ENCODE measurements at places on chromosomes 5 and 9. TPM values are rescaled to one million over a fixed set of nuclear protein-coding genes. Genes with fewer than 3 reads are reported as not detected.

- DNase-seq, result no peak
Observed at GRCh38 chr5:34585601-34586104, 70.5 kb upstream of the RAI14 start.

- DNase-seq, result no peak
Observed at GRCh38 chr9:124264823-124265233, 7.1 kb downstream of the NEK6 start.

DNA sequence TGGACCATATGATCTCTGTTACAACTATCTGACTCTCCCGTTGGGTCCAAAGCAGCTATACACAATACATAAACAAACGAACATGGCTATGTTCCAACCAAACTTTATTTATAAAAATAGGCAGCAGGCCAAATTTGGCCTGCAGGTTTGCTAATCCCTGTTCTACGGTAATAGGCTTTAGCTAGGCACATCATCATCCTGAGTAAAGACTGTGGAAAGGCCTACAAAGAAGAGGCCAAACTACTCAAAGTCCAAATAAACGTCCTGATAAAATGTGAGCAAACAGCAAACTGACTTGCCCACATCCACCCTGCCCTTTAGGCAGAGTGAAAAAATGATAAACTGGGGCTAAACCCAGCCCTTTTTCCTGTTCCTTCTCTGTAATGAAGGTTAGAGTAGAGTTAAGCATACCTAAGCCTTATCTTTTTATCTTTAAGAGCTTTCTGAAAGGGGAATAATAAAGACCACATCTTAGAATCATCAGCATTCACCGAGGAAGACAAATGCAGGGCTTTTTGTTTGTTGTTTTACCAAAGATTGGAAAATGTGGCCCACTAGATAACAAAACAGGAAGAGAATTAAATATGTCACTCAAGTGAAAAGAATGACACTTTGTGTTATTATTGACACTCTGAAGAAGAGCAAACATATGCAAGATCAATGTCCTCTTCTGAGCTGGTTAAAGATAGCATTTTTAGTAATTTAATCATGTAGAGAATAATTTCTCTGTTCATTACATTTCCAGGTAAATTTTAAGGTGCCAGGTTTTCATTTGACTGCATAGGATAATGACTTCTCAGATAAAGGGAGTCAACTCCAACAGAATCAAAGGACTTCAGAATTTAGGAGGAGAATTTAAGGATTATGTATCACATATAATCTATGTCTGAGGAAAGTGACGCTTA is 160.0 kb upstream of the GNA14 start:
- DNase-seq, result no peak

DNA sequence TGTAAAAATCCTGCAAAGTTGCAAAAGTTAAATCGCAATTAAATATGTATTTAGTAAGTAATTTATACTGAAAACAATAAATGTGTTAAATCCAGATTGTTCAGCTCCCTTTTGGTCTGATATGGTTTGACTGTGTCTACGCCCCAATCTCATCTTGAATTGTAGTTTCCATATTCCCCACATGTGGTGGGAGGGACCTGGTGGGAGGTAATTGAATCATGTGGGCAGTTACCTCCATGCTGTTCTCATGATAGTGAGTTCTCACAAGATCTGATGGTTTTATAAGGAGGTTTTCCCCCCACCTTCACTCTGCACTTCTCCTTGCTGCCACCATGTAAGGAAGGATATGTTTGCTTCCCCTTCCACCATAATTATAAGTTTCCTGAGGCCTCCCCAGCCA is 140.0 kb downstream of the CDH6 start:
- DNase-seq, result no peak

GRCh38 chr5:177442066-177442826 is 4.4 kb upstream of the PRR7 start:
- no peak for DNase-seq

- DNase-seq, result no peak
Observed at GRCh38 chr9:127411122-127411521, 13.1 kb upstream of the ZNF79 start.

- DNase-seq, result no peak
Observed at GRCh38 chr5:51811883-51812471, 428.7 kb downstream of the ISL1 start.

DNA sequence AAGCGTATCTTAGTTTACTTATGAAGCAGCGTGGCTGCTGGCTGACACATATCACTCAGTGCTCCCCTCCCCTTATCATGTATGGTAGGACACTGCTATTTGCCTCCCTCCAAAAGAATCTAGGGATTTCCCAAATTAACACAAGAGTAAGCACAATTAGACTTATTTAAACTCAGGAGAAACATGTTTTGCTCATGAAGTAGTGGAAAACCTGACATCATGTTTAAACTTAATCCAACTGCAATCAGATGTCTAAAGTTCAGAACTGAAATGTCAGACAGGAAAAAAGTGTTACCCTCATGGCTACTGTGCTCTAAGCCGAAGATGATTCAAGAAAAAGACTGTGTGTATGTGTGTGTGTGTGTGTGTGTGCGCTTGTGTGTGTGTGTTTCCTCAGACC is 324.1 kb upstream of the TNC start:
- no peak for DNase-seq

- DNase-seq, result no peak
Observed at GRCh38 chr9:134605966-134606357, 35.6 kb upstream of the COL5A1 start.

- no peak for DNase-seq
Observed at GRCh38 chr5:133792024-133792423, 176.4 kb downstream of the C5orf15 start.

DNA sequence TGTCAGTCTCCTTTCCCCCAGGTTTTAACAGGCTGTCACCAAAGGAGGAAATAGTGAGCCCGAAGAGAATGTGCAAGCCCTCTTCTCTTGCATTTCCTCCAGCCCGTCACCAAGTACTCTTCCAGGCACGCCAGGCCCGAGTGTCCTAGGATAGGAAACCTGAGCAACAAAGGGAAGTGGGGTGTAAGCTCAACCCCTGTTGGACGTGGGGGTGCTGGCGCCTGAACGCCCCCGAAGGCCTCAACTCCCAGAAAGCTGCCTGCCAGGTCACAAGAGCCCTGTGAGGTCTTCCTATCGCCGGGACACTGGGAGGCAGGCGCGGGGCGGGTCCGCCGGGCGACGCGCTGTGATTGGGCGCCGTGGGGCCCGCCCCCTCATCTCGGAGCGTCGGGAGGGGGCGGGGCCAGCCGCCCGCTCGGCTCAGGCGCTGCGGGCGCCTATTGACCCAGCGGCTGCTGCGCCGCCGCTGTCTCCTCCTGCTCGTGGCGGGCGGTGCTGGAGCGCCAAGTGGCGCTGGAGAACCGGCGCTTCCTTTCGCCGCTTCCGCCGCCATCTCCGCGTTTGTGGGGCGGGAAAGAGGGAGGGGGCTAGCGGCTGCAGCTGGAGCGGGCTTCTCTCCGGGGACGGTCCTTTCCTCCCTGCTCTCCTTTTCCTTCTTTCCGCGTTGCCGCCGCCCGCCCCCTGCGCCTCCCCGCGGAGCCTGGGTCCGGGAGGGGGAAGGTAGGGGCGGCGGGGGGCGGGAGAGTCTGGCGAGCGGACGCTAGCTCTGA is 572 bp upstream of the MAN2A1 start:
- peak; percentile 71 for DNase-seq

DNA sequence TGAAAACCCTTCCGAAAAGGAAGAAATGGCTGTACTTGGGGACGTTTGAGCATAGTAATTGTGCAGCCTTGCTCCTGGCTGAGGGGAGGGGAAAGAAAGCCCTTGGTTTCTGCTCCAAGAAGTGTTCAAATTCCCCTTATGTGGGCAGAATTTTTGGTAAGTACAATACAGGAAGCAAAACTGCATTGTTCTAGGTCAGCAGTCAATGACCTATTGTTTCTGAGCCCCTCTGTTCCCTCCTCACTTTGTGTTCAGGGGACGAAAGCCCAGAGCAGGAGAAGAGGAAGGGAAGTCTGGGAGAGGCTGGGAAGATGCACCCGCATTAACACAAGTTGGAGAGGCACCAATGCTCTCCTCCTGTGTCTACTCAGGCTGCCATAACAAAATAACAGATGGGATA is 11.9 kb downstream of the BASP1 start:
- DNase-seq, result no peak

GRCh38 chr5:132322266-132322665 is 28.1 kb downstream of the SLC22A4 start:
- DNase-seq, result no peak

DNA sequence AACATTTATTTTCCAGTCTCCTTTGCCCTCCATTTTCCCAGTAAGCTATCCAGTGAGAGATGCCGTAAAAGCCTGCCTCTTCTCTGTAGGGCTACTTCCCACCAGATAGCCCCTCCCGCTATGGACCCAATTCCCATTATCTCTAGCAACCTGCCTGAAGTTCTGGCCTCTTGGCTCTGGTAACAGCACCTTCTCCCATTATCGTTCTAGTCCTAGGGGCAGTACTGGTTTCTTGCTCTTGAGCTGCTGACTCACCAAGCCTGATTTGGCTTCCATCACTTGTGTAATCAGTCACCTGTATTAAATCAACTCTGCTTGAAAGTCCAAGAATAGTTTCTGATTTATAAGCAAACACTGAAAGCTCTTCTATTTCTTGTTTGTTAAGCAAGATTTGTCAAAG is 42.8 kb upstream of the PARP8 start:
- no peak for DNase-seq

DNA sequence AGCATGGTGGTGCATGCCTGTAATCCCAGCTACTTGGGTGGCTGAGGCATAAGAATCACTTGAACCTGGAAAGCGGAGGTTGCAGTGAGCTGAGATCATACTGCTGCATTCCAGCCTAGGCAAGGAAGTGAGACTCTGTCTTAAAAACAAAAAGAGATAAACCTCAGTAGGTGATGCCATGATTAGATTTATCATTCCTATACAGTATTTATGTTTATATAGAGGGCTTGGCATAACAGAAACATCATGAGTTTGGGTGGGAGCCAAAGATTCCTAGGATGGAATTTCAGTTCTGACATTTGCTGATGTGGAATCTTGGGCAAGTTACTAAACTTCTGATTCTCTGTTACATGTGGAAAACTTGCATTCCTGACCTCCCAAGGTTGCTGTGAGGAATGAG is 22.3 kb downstream of the RFK start:
- DNase-seq, result no peak

DNA sequence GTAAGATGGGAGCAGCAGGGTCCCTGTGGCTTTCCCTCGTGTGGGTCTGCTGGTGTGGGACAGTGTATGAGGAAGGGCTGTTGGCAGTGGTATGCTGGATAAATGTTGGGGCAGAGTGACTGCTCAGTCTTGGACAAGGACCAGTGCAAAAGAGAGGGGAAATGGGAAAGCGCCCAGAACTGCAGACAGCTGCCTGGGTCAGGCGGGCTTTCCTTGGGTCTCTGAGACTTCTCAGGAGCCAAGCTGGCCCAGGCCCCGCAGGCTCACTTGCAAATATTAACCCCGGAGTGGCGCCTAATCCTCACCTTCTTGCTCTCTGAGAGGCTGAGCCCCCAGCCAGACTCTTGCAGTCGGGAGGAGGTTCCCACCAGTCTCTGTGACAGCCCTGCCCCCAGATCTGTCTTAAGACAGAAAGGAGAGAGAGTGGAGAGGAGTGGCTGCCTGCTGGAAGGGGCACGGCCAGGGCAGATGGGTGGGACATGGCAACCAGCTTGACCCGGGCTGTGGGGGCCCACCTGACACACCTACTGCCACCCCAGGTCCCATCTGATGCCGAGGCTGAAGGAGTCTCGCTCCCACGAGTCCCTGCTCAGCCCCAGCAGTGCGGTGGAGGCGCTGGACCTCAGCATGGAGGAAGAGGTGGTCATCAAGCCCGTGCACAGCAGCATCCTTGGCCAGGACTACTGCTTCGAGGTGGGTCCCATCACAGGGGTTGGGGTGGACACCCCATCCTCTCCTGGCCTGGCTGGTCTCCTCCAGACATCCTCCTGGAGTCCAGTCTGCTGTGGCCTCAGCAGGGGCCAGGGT is 105.2 kb downstream of the DAB2IP start:
- DNase-seq, result no peak

DNA sequence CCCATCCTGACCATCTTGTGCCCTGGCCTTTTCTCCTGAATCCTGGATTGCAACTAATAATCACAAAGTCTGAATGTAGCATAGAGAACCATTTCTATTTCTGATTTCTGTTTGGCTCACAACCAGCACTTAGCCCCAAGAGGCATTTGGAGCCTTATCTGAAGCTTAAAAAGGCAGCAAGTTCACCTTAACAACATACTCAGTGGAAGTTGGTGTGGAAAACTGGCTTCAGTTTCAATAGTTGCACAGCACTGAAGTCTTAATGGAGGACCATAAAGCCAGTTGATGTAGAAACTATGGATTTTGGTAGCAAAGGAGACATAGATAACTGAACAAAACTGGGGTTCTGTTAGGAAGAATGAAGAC is 574.1 kb downstream of the PSAT1 start:
- no peak for DNase-seq

GRCh38 chr5:53730943-53731342 is 170.5 kb downstream of the NDUFS4 start:
- DNase-seq, result no peak

DNA sequence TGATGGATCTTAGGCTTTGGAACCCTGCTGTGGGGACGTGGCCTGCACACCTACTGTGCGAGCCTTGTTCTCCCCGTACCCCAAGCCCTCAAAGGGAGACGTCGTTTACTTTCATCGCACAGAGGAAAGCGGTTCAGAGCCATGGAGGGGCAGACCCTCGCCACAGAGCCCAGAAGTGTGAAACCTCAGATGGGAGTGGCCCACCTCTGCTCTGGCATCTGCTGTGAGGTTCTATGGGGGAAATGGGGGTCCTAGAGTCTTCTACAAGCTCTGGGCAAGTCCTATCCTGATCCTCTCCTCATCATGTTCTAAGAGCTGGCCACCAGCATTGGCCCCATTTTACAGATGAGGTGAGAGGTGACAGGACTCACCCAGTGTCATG is 3.7 kb upstream of the RNF44 start:
- no peak for DNase-seq

DNA sequence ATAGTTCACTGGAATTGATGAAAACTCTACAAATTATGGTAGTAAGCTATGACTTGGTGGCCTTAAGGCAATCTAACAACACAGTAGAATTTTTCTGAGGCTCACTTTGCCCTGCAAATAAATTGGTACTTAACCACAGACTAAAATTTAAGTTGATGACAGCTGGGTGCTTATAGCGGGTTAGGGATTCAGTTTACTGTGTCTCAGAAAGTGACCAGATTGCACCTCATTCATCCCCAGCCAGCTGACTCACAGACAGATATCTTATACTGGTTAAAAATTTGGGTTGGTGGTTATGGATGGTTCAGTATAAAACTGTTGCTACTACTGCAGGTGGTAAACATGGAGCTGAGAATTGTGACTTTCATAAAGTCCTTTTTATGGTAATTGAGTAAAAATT is 2.8 kb downstream of the CKS2 start:
- no peak for DNase-seq

Gene ZDHHC11
- 17.0 TPM for total RNA-seq

Gene ACER2
- total RNA-seq, result 4.3 TPM

Gene ARAP3
- total RNA-seq, result 15.1 TPM

Gene KIF4B
- total RNA-seq, result 0.12 TPM

Gene MLANA
- not detected for total RNA-seq

Gene PCDHA3
- total RNA-seq, result not detected

Gene ACOT12
- total RNA-seq, result not detected

Gene STK32A
- total RNA-seq, result 1.2 TPM

Gene SLC9A3
- 1.5 TPM for total RNA-seq
